Muscle of leg (tissue), 16 donors: ENCODE measurements at places on chromosomes 5 and 9. TPM values are rescaled to one million over a fixed set of nuclear protein-coding genes. Genes with fewer than 3 reads are reported as not detected.

Gene DROSHA
- polyA plus RNA-seq: 50.2 TPM

Gene GPSM1
- 27.5 TPM for polyA plus RNA-seq

- H3K27me3 ChIP-seq: peaks cover 9% of the 10 kb centered on the region
- peaks cover 80% of the 10 kb centered on the region for H3K4me1 ChIP-seq
- no peak for DNase-seq
- peak overlapping the region; percentile 62 for H3K27ac ChIP-seq
- H3K4me3 ChIP-seq: no peak overlapping the region
Measured at GRCh38 chr5:179264783-179265513, 80.3 kb downstream of the ADAMTS2 start.

DNA sequence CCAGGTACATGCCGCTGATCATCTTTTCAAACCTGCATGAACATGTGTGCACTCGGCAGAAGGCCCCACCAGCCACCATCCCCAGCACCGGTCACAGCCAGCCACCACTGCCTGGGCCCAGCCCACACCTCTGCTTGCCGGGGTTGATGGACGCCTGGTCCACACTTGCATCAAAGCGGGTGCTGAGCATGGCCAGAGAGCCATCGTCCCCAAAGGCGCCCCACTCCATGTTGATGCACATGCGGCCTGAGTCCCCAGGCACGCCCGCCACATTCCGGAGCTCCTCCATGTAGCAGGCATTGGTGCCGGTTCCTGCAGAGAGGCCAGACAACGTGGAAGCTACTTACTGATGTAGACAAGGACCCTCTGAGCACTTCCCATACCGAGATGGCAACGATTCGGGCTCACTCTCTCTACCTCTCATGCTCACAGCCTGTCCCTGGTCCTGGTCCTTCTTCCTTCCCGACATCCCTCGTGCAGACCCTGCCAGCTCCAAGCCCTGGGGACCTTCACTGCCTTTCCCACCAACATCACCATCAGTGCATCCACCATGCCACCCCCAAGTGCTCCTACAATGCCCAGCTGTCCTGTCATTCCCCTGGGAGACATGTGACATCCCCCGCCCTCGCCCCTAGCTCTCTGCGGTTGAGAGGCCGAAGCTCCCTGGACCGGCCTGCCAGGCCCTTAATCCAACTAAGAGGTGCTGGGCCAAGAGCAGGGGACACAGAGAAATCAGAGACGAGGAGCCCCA lies 17.2 kb downstream of the HK3 start:
- peaks cover 6% of the 10 kb centered on the region for H3K27me3 ChIP-seq
- no peak overlapping the region for H3K27ac ChIP-seq
- no peak for DNase-seq
- H3K4me3 ChIP-seq: no peak overlapping the region
- H3K36me3 ChIP-seq: no peaks in the 10 kb centered on the region

Gene NSG2
- polyA plus RNA-seq: 1.6 TPM

Gene MARVELD2
- polyA plus RNA-seq: 0.30 TPM

DNA sequence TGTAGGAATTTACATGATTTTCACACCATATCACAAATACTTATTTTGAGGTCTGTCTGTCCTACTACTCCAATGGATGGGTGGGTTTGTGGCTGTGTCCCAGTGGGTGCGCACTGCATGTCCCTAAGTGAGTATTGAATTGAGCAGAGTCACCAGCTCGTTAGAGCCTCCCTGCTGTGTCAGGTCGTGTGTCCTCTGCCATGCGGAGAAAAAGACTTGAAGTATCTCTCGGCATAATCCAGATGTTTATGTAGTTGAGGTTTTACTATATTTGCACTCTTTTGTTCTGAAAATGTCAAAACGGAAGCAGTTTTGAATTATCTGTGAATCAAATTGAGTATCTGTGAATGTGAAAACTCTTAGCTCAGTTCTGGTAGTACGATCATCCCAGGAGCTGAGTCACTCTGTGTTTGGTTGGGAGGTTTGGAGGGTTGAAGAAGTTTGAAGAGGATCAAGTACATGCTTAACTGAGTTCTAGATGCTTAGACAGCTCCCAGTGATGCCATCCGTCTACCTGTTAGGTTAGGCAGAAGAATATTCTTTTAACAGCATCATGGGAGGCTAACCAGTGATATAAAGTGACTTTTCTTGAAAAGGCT lies 194.2 kb downstream of the TENT4A start:
- no peaks in the 10 kb centered on the region for H3K36me3 ChIP-seq
- no peak overlapping the region for H3K4me3 ChIP-seq
- DNase-seq: peak; percentile 10
- no peaks in the 10 kb centered on the region for H3K27me3 ChIP-seq
- H3K27ac ChIP-seq: no peak overlapping the region

DNA sequence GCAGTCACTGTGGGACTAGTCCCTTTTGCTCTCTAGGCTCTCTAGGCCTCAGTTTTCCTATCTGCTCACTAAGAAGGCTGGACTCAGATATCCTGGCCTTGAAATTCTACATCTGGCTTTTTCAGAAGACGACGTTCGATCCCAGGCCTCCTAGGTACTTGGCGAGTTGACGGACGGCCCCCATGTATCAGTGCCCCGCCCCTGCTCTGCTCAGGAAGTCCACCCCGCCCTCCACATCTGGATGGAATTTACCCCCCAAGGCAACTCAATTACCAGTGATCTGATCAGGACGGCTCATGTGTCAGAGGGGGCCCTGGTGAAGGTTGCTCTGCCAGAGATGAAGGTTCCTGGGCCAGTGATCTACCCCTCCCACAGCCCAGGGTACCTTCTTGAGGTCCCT lies 44.1 kb upstream of the SYNPO start:
- DNase-seq: no peak
- no peaks in the 10 kb centered on the region for H3K27me3 ChIP-seq
- no peaks in the 10 kb centered on the region for H3K36me3 ChIP-seq
- H3K4me1 ChIP-seq: peaks cover 82% of the 10 kb centered on the region
- peak overlapping the region; percentile 79 for H3K27ac ChIP-seq

Gene SPINK4
- polyA plus RNA-seq: not detected

DNA sequence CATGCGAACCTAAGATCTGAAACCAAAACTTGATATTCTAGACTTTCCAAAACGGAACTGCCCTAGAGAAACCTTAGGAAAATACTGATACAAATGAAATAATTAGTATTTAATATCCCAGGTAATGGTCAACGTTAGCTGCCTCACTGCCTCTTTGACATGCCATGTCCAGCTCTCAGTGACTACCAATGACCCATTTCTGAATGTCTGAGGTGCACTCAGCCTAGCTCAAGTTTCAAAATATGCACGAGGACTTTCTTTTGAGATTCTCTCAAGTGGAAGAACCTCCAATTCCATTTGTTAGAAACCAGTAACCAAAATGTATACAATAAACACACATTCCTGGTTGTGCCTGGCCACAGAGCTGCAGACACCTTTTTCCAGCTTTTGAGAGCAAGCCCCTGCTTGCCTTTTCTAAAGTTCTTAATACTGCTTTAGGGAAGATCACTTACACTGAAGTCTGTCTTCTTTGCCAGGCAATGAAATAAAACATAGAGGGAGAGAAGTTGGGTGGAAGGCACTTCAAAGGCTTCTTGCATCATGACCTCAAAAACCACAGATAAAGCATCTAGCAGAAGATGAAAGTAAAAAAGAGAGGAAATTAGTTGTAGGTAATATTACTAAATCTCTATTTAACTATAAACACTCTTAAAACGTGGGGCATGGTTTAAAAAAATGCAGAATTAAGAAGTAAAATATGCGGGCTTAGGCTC lies 87.9 kb downstream of the MRPS27 start:
- no peak overlapping the region for H3K4me3 ChIP-seq
- H3K36me3 ChIP-seq: peaks cover 26% of the 10 kb centered on the region
- DNase-seq: no peak
- no peaks in the 10 kb centered on the region for H3K4me1 ChIP-seq

Gene BARX1
- not detected for polyA plus RNA-seq
